ENCODE measurements at places on chromosomes 6 and 20.

DNA sequence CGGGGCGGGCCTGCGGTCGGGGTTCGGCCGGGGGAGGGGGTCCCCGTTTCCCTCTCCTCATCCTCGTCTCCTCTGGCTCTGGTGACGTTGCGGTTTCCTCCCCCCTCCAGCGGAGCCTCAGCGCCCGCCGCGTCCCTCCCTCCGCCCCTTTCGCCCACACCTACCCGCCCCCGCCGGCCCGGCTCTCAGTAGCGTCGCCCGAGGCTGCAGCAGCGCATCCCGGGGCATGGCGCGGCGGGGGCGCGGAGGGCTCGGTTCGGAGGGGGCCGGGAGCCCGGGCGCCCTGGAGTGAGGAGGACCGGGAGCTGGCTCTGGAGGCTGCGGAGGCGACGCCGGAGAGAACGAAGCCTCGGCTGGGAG lies at the start of gene DSE:
DSE (plus strand) TSS at position 188 of the 360 bp plus-strand sequence. CDS start 28,304 bp downstream, outside the sequence.
- peak; percentile 48 for DNase-seq

DNA sequence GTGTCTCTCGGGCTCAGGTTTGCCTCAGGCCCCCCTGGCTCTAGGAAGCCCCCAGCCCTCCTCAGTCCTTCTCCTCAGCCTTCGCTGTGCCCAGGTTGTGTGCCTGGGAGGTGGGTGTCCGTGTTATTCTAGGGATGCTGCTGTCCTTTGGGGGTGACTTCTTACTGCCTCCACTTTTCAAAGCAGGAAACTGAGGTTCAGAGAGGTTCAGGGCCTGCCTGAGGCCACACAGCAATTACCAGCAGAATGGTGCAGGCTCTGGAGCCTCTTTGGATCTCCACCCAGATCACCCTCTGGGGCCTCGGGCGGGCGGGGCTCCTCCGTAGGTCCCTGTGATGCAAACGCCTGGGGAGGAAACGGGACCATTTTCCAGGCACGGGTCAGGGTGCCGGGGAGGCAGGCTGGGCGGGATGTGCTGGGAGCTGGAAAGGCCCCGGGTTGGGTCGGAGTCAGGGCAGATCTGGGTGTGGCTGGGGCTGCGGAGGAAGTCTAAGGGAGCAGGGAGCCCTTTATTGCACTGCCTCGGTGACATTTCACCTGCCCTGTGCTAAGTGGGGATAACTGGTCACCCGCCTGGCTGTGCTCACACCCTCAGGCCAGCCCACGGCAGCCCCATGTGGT lies 23.2 kb downstream of the GATA5 start:
- DNase-seq, result no peak

GRCh38 chr6:753486-753885 lies 60.5 kb upstream of the EXOC2 start:
- DNase-seq, result no peak

GRCh38 chr20:18637224-18637623 lies 49.4 kb downstream of the DTD1 start:
- DNase-seq, result no peak

GRCh38 chr6:111239461-111239860 lies 152.2 kb downstream of the SLC16A10 start:
- DNase-seq, result no peak

GRCh38 chr6:148037496-148037895 lies 305.1 kb upstream of the SASH1 start:
- DNase-seq, result no peak

- DNase-seq, result no peak
These were observed 93.6 kb downstream of the RPP40 start for GRCh38 chr6:4910037-4910760.

DNA sequence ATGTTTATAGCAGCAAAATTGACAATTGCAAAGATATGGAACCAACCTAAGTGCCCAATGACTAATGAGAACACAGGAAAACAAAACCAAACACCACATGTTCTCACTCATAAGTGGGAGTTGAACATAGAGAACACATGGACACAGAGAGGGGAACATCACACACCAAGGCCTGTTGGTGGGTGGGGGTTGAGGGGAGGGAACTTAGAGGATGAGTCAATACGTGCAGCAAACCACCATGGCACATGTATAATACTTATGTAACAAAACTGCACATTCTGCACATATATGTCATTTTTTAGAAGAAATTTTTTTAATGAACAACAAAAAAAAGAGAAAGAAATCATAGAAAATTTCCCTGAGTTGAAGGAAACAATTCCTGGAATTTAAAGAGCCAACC lies 3.9 kb downstream of the EPM2A start:
- DNase-seq, result no peak

GRCh38 chr20:13349235-13349604 lies 128.1 kb downstream of the ISM1 start:
- DNase-seq, result no peak

GRCh38 chr6:10425975-10426780 lies 11.3 kb upstream of the TFAP2A start:
- no peak for DNase-seq

DNA sequence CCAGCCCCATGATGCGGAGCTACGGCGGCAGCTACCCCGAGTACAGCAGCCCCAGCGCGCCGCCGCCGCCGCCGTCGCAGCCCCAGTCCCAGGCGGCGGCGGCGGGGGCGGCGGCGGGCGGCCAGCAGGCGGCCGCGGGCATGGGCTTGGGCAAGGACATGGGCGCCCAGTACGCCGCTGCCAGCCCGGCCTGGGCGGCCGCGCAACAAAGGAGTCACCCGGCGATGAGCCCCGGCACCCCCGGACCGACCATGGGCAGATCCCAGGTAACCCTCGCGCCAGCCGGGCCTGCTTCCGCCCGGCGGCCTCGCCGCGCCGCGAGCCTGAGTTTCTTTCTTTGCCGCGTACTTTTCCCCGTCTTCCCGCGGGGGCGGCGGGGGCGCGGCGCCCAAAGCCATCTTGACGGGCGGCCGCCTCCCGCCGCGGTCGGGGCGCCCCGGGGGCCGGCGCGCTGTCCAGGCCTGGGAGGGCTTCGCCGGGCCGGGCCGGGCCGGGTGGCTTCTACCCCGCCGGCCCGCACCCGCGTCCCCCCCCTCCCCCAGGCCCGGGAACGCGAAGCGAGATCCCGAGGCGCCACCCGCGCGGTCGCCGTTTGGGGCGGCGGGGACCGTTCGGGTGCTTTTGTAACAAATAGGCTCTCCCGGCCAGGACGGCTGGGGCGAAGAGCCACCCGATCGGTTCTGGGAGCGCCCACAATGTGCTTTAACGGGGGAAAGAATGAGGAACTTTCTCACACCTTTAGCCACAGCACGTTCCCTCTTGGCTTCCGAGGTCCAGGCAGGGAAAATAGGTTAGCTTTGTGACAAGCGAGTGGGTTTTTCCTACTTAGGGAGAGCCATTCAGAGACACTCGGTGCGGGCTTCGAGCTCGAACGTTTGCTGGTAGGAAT lies 2.3 kb downstream of the ARID1B start:
- DNase-seq, result no peak

DNA sequence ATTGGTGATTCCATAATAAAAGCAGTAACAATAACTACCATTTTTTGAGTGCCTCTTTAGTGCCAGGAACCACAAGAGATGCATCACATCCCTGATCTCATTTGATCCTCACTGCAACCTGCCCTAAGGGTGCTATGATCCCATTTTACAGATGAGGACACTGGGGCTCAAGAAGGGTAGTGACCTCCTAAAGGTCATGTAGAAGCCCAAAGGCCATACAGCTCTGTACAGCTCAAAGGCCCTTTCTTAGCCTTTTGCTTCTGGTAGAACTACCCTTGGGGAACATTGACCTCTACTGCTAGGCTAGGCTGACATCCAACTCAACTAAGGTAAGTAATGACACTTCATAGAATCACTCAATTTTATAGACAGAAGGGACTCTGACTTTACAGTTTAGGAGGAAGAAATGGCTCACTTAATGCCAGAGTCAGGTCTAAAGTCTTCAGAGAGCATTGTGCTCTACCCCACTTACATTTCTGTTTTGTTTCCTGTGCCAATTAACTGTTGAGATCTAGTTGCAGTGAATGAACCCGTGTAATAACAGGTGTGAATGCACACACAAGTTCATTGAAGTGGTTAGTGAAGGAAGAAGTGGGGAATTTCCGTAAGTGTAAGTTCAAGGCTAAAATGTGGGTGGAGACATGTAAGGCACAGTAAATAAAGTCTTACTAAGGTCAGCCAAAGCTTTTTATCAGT lies 10.7 kb downstream of the SLC9A8 start:
- DNase-seq, result no peak

- no peak for DNase-seq
These were observed 125.7 kb upstream of the SSTR4 start for GRCh38 chr20:22909436-22909835.

Data from epithelial cell of prostate (primary cell).